A549 (cell line): ENCODE measurements at places on chromosomes 7 and 10.

DNA sequence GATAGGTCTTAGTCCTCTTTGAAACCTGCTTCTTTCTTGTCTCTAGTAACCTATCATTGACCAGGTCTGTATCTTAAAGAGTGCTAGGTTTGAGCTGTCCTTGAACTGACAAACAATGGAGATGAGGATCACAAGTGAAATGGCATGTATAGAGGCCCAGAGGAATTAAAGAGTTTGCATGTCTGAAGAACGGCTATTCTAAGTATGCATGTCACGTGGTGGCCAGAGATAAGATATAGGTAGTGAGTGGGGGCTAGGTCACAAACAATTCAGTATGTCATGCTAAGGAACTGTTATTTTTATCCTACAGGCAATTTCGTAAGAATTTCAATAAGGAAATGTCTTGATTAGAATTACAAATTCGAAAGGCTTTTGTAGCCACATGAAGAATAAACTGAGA is 95.3 kb downstream of the SUGCT start:
- DNase-seq: no peak

DNA sequence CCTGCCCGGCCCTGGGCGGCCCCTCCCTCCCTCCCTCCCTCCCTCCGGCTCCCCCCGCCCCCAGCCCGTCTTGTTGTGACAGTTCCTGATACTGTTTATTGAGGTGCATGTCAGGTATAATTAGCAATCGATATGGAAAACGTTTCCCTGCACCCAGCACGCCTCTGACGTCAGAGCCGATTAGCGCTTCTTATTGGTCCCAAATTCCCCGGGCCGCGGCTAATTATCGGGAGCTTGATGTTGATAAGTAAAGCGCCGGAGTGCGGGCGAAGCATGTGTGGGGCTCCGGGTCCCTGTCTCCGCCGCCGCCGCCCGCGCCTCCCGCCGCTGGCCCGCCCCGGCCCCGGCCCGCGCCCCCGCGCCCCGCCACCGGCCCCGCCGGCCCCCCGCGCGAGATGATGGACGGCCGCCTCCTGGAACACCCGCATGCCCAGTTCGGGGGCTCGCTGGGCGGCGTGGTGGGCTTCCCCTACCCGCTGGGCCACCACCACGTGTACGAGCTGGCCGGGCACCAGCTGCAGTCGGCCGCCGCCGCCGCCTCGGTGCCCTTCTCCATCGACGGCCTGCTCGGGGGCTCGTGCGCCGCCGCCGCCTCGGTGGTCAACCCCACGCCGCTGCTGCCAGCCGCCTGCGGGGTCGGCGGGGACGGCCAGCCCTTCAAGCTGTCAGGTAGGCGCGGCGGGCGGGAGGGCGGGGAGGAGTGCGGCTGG is at the start of gene UNCX:
Gene UNCX (plus strand): TSS at position 250 of the 710 bp plus-strand sequence. CDS start 146 bp downstream, at position 396.
- DNase-seq: no peak

DNA sequence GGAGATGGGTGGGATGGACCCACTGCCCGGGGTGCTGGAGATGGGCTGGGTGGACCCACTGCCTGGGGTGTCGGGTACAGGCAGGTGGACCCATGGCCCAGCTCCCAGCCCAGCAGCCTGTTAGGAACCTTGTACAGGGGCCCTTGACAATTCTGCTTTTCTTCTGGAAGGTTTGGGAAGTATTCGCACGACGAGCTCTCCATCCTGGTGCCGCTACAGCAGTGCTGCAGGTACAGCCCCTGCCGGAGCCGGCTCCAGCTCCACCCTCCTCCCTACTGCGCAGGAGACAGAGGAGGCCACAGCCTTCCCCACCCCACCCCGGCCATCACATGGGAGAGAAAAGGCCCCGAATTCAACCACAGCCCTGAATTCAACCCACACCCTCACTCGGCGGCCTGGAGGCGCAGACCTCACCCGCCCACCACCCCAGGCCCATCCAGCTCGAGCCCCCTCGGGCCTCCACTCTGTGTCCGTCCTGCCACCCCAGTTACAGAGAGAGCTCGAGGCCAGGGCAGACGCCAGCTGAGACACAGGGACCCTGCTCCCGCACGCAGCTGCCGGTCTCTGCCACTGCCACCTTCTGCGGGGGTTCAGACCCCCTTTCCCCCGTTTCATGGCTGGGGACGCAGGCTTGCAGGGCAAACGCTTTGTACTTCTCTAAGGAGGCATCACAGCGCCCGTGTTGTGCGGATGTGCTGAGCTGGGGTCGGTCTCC is 31.3 kb upstream of the FOXL3 start:
- DNase-seq: no peak

GRCh38 chr7:125563557-125563956 is 633.9 kb upstream of the POT1 start:
- DNase-seq: no peak

DNA sequence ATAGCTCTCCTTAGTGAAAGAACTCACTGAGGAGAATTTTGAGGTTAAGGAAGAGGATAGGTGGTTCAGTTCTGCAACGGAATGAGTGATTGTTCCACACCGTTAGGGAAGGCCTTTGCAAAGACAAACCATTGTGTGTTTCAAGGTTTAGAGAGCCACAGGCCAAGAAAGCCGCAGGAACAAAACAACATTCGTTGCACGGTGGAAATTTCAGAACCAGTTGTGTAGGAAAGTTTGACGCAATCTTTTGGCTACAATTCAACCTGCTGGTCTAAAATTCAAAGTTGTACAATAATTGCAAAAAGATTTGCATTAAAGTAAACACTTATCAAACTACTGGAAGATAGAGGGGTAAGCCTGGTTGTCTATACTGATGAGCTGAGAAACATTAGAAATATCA is 91.4 kb downstream of the FAM107B start:
- no peak for DNase-seq

GRCh38 chr10:13871776-13872175 is 285.0 kb downstream of the PRPF18 start:
- DNase-seq: no peak

DNA sequence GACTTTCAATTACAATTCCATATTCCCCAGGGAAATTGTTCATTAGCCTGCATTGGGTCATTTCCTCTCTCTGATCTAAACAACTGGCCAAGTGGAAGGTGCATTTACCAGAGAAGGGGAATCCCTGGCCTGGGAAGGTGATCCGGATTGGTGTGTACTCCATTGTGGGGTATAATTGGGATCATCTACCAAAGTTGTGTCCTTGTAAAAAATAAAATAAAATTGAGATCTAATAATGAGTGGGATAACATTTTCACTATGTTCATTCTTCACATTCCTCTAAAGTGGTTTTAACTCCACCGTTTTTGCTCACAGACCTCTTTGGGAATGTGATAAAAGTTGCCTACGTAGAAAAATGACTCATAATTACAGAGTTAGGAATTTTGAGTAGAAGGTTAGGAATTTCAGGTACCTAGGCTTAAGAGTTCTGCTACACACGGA is 22.8 kb downstream of the ARL5B start:
- DNase-seq: peak; percentile 30

- no peak for DNase-seq
These were observed 18.5 kb downstream of the SFTPA1 start for GRCh38 chr10:79628988-79629954.

GRCh38 chr10:57979491-57979890 is 288.2 kb downstream of the IPMK start:
- no peak for DNase-seq

DNA sequence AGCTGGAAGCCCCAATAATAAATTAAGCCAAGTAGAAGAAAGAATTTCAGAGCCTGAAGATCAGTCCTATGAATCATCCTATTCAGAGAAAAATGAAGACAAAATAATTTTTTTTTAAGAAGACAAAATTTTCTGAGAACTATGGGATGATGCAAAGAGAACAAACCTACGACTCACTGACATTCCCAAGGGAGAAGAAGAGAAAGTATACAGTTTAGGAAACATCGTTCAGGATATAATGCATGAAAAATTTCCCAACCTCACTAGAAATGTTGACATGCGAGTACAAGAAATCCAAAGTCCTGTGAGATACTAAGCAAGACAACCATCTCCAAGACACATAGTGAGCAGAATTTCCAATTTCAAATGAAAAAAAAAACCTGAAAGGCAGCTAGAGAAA is 150.5 kb downstream of the THSD7A start:
- no peak for DNase-seq

GRCh38 chr7:1176891-1177373 is 16.9 kb upstream of the ZFAND2A start:
- peak; percentile 86 for DNase-seq

- DNase-seq: no peak
These were observed 12.2 kb upstream of the SLC35B4 start for GRCh38 chr7:134328900-134329299.

GRCh38 chr10:97704341-97704740 is 9.2 kb upstream of the MARVELD1 start:
- DNase-seq: no peak

- DNase-seq: no peak
These were observed 211.1 kb downstream of the ZNF365 start for GRCh38 chr10:62585211-62585775.

- peak; percentile 50 for DNase-seq
These were observed 90.7 kb downstream of the MKI67 start for GRCh38 chr10:128035557-128035973.

DNA sequence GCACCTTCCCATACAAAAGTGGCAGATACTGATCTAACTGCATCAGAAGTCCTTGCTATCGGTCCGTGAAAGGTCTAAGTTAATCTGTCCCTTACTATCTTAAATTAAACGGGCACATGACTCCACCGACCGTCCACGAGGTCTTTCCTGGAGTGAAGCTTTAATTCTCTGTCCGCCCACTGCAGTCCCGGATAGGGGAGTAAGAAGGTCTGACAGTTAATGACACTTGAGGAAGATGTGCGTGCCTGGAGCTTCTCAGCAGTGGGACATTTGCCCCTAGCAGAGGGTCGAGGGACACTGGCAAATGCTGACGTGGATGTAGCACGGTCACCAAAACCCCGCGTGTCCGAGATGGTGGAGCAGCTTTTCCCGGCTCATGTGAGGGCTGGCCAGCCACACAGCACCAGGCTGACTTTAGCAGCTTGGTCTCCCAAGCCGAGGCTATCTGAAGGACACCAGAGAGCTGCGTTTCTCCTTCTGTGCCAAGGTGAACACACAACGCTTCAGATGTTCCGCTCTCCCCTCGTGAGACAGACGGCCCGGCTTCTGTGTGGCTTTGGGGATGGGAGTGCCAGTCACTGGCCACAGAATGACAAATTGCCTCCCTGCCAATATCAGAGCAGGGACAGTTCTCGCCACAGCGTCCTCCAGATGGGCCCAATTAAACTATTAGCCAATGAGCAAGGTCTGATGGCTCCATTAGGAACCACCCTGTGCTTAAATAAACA is 86.6 kb downstream of the ADARB2 start:
- no peak for DNase-seq

DNA sequence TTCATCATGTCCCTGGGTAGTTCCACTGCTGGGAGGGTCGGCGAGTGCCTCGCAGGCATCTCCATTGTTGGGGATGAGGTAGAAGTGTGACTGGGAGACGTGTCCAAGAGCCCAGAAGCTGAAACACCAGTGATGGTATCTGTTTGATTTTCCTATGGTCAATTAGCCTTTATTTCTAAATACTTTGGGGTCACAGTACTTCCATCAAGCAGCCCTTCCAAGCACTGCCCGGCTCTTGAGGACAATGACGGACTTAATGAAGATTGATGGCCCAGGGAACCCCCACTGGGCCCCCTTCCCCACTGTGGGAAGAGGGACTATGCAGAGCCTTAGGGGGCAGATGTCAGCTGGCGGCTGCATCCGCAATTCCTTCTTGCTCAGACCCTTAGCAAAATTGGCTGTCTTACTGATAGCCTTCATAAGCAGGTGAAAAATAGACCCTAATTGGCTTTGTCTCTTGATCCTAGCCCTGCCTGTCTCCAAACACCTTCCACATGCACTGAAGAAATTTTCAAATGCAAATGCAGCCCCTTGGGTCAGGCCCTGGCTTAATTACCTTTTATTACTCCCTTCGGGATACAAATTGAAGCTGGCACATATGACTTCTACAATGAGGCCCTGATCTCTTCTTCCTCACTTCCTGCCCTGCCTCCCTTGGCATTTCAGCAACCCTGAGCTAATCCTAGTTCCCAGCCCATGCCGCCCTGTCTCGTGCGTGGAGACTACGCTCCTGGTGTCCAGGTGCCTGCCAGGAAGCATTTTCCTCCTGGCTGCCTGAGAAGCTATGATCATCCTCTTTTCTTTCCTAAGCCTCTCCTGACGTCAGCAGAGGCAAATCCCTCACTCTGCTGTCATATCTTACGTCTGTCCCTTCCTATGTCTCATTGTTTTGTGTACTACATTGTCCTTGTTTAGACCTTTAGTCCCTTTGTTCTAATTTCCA is 124.5 kb upstream of the GDF10 start:
- no peak for DNase-seq

- DNase-seq: no peak
These were observed 67.8 kb downstream of the GRB10 start for GRCh38 chr7:50714857-50715256.

GRCh38 chr7:40682696-40683095 is 547.9 kb downstream of the SUGCT start:
- DNase-seq: no peak

DNA sequence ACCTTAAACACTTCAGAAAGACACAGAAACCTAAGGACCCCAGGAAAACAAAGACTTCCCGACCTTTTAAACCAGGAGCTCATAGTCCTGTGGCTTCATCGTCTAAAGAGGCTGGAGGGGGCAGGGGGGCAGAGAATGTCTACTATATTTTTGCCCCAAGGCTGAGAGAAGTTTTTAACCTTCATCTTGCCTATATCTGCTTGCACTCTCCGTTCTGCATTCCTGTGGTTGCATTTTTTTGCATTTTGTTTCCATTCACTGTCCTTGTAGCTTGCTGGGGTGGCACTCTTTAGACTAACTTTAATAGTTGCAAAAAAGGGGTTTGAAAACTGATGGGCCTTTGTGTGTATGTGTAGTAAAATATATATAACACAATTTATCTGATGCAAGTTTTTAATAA is 23.7 kb downstream of the PRKAR2B start:
- no peak for DNase-seq

GRCh38 chr7:561631-562373 is 42.2 kb upstream of the PDGFA start:
- no peak for DNase-seq

DNA sequence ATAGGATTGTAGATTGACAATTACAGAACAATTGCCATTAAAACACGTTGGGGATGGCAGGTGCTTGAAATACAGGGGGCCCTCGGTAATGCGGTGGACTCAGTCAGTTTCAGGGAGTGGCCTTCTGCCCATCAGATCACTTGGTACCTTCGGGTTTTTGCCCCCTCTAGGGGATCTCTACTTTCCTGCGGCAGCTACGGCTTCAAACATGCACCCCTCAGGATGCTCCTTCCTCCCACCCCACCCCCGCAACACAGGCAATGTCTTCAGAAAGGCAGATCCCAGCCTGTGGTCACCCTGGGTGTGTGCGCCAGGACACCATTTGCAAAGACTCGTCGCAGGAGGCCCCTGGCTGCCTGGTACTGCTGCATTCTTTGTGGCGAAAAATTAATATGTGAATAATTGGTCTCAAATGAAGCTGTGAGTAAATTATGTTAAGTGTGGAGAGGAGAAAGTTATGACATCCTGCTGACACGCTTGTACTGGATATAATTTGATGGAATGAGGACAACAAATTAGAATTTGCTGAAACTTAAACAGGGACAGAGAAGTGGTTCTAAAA is 431.0 kb upstream of the MKI67 start:
- no peak for DNase-seq

GRCh38 chr7:39051279-39051678 is 73.6 kb downstream of the POU6F2 start:
- no peak for DNase-seq
